ENCODE measurements at places on chromosomes 4 and X.

DNA sequence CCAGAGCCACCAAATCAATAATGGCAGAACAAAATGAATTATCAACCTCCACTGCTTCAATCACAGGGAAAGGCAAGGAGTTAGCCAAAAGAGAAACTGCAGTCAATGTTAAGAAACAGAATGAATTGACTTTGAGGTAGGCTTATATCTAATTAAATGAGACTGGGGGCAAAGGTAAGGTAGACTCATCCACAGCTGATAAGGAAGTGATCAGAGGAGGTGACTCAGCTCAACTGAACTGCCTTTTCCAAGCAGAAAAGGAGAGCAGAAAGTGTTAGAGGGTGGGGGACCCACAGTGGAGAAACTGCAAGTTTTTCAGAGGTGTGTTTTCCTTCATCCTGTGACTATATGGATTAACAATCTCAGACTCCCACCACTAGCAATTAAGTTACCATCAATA lies 345.8 kb upstream of the PPARGC1A start:
- DNase-seq, result no peak

DNA sequence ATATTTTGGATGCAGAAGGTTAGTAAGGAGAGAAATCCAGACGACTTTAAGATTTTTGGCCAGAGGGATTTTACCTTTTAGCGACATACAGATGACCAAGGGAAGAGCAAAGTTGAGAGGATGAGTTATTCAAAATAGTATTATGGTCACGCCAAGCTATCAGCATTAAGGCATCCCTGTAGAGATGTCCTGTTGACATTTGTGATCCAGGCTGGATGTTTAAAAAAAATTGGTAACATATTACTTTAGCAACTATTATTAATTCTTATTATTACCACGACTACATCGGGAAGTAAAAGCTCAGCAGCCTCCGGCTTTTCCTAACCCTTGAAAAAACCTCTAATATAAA lies 562 bp upstream of the OSTC start:
- no peak for DNase-seq

- no peak for DNase-seq
Measured at GRCh38 chrX:68985135-68985755, 156.4 kb downstream of the EFNB1 start.

- DNase-seq, result no peak
Measured at GRCh38 chr4:28360681-28361080, 1500.0 kb downstream of the STIM2 start.

DNA sequence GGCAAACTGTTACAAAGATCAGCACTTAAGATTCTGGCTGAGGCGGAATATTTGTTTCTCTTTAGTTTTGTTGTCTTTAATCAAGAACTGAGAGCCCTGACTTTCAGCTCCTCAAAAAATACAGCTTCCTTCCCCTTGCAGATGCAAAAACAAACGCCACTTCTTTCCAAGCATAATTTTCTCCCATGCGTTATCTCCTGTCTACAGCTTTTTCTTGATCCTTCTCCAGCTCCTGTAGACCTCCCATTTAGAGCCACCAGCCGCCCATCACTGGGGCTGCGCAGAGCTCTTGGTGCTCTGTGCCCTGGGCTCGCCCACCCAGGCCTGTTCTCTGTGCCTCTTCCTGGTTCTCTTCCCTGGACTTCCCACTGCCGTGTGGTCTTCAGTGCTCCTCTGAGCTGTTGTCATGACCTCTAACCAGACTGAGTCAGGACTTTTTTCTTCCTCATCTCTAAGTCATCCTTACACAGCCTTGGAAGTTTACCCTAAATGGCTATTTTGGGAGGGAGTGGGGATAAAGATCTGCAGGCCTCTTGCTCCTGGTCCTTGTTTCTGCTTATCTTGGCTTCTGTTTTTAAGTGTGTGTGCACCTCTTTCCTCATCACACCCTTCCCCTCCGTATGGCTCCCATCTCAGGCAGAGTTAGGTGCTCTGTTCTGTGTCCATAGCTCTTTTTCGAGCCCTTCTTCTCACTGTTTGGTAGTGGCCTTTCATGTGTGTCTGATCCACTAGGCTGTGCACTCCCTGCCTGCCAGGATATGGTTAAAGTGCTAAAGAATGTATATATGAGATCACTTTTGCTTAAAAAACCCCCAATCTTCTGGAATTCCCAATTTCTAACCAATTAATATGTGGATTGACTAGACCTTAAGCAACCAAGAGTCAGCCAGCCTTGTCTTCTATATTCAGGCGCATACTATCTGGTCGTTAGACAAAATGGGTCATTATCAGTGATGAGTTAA lies 122.5 kb downstream of the PTTG2 start:
- DNase-seq, result peak; percentile 83

DNA sequence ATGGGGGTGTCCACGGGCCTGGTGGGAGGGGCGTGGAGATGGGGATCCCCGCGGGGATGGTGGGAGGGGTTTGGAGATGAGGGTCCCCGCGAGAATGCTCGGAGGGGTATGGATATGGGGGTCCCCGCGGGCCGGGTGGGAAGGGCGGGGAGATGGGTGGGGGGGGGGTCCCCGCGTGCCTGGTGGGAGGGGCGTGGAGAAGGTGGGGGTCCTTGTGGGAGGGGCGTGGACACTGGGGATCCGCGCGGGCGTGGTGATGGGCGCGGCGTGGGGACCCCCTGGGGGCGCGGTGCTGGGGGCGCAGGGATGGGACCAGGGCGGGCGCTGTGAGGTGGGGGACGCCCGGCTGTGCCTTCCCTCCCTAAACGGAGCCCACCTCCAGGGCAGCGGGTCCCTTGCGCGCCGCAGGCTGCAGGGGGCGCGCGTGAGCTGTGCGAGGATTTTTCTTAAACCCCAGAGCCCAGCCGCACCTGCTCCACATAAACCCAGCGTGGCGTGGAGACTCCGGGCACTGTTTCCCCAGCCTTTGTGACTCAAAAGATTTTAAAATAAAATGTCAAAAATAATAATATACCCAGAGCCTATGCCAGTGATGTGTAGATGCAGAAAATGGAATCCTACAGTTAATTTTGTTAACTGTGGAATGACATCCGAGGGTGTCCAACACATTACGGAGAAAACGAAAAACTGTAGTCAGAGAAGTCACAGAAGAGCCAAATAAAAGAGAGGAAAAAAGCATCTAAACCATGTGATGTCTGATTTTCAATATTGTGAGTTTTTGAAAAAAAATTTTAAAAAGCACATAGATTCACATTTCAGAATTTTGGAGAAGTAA lies 1.5 kb upstream of the ASMTL start:
- peak; percentile 79 for DNase-seq

- no peak for DNase-seq
Measured at GRCh38 chr4:54976682-54977081, 148.7 kb downstream of the KDR start.

DNA sequence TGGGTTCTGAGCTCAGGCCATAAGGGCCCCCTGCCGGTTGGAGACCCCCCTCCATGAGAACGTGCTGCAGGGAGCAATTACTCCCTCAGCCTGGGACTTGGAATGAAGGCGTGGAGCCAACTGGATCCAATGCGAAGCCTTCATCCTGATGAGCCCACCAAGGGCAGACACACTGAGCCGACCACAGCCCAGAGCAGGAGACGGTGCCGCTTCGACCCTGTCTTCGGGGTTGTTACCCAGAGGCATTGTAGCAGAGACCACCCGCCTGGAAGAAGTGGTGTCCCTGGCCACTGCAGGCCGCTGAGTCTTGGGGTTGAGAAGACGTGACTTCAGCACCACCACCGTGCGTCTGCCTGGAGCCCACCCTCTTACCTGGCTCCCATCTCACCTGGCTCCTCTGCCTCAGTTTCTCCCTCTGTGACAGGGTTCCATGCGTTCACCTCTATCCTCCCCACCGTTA lies 7.0 kb upstream of the NKX1-1 start:
- no peak for DNase-seq

DNA sequence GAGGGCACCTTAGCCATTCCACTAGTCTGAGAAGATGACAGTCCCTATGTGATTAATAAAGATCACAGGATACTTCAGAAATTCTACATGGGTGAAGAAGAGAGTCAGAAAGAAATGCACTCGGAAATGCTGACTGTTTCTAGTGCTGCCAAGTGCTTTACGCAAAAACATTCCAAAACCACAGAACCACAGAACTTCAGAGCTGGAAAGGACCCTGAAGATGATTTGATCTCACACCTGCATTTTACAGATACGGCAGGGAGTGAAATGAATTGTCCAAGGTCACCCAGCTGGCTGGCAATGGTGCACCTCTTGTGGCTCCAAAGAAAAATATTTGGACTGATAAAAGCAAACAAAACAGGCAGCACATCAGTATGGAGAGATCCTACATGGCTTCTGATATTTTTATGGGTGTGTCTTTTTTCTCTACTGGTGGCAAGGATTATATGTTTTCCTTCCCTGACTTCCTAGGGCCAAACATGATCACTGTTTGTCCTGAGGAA lies 115.9 kb downstream of the MAML3 start:
- DNase-seq, result no peak

DNA sequence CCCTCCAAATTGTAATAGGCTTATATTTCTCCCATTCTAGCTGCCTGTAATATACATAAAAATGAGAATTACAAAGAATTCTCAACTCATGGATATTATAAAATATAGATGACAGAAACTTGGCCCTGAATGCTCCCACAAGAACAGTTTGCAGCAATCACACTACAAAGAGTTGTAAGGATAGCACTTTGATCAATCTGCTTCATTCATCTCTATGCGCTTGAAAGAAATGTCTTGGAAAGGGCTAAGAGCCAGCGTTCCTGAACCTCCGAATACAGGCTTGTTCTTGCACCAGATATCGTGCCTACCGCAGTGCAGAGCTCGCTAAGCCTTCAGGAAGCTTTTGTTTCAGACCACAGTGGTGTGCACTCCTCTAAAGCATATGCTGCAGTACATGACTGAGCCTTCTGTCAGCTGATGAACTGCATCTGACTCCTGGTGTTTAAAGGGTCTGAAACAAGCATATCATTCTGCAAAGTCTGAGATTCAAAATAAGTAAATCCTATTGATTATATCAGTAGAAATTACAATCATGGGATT lies 417.6 kb upstream of the ZFP42 start:
- DNase-seq, result no peak

All from fibroblast of skin of scalp (primary cell).